ENCODE measurements at places on chromosomes 11 and 22. TPM values are rescaled to one million over a fixed set of nuclear protein-coding genes. Genes with fewer than 3 reads are reported as not detected.

- no peak overlapping the region for H3K4me3 ChIP-seq
- H3K36me3 ChIP-seq: no peaks in the 10 kb centered on the region
- no peaks in the 10 kb centered on the region for H3K27me3 ChIP-seq
- H3K27ac ChIP-seq: peak overlapping the region; percentile 96
- H3K4me1 ChIP-seq: peaks cover 43% of the 10 kb centered on the region
These were observed 54.6 kb downstream of the C11orf58 start for GRCh38 chr11:16793009-16793408.

DNA sequence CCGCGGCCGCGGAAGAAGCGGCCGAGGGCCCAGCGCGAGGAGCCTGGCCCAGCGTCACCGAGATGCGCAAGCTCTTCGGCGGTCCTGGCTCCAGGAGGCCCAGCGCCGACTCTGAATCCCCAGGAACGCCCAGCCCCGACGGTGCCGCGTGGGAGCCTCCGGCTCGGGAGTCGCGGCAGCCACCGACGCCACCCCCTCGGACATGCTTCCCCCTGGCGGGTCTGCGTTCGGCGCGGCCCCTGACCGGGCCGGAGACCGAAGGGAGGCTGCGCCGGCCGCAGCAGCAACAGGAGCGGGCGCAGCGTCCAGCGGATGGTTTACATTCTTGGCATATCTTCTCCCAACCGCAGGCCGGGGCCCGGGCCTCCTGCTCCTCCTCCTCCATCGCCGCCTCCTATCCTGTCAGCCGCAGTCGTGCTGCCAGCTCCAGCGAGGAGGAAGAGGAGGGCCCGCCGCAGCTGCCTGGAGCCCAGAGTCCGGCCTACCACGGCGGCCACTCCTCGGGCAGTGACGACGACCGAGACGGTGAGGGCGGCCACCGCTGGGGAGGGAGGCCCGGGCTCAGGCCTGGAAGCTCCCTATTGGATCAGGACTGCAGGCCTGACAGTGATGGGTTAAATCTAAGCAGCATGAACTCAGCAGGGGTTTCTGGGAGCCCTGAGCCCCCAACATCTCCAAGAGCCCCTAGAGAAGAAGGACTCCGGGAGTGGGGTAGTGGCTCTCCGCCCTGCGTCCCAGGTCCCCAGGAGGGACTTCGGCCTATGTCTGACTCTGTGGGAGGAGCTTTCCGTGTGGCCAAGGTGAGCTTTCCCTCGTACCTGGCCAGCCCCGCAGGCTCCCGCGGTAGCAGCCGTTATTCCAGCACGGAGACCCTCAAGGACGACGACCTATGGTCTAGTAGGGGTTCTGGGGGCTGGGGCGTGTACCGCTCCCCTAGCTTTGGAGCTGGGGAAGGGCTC, 1.2 kb downstream of the ARHGEF17 start:
- H3K27me3 ChIP-seq: no peaks in the 10 kb centered on the region
- peak; percentile 99 for DNase-seq
- peaks cover 56% of the 10 kb centered on the region for H3K4me1 ChIP-seq
- peak overlapping the region; percentile 98 for H3K27ac ChIP-seq
- peak overlapping the region; percentile 89 for H3K4me3 ChIP-seq

DNA sequence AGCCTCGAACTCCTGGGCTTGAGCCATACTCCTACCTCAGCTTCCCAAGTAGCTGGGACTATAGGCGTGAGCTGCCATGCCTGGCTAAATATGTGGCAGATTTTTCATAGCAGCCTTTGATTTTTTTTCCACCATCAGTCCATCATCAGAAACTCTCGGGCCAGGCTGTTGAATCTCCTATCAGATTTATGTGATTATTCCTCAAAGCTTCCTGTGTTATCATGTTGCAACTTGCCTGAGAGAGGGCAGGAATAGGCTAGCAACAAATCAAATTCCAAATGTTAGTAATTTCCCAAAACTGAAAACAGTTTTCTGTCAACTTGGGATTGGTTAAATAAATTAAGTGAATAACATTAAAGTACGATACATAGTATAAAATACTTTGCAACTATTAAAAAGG, 3.4 kb downstream of the LRRC51 start:
- H3K36me3 ChIP-seq: peaks cover 4% of the 10 kb centered on the region
- no peak overlapping the region for H3K4me3 ChIP-seq
- DNase-seq: no peak
- no peaks in the 10 kb centered on the region for H3K27me3 ChIP-seq
- peaks cover 6% of the 10 kb centered on the region for H3K4me1 ChIP-seq

GLB1L3 gene
- total RNA-seq: not detected

BIK gene
- not detected for total RNA-seq

DNA sequence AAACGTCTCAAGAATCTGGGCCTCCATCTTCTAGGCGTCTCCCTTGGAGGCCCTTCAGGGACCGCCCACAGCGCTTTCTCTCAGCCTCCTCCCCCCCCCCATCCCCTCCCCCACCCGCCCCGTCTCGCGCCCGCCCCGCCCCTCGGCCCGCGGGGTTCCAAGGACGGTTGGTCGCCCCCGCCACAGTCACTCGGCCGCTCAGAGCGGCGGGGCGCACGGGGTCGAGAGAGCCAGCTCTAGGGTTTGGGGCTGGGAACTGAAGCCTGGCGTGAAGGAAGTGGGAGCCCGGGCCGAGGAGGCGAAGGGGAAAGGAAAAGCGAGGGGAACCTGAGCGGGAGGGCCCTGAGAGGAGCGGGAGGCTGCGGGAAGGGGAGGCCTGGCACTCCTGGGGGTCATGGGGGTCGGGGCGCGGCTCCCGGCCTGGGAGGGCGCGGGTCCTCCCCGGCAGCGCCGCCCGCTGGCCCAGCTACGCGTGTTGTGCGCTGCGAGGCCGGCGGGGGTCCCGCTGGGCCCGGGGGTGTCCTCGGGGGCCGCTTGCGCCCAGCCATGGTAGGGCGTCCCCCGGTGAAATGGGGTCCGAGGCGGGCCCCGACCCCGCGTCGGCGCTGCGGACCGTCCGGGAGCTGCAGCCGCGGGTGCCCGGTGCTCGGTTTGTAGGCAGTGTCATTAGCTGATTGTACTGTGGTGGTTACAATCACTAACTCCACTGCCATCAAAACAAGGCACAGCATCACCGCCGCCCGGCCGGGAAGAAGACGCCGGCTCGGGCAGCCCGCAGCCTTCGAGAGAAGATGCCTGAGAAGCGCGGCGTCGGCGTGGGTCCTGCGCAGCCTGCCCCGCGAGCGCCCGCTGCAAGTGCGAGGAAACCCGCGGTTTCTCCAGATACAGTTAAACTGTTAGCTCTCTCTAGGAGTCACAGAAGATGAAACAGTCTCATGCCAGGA, at the start of gene BTG4:
BTG4 (minus strand) TSS at position 91 of the 944 bp plus-strand sequence. CDS start 13,610 bp downstream, outside the sequence.
- DNase-seq: peak; percentile 84
- H3K27me3 ChIP-seq: no peaks in the 10 kb centered on the region
- H3K36me3 ChIP-seq: no peaks in the 10 kb centered on the region
- H3K27ac ChIP-seq: no peak within 1 kb of the TSS
- no peaks in the 10 kb centered on the region for H3K4me1 ChIP-seq
- H3K4me3 ChIP-seq: peak within 1 kb of the TSS; percentile 71

DNA sequence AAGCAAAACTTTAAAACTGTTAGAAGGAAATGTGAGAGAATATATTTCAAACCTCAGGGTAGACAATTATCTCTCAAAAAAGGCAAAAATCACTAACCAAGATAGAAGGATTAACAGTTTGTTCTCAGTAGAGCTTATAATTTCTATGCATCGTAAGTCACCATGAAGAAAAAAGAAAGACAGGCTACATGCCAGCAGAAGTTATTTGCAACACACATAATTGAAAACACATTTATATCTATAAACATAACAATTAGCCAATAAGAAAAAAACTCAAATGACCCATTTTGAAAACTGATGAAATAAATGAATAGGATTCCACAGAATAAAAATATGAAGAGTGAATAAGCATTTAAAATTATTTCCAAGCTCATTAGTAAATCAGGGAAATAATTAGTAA, 24.4 kb upstream of the SNX19 start:
- no peaks in the 10 kb centered on the region for H3K36me3 ChIP-seq
- no peak for DNase-seq
- peaks cover 8% of the 10 kb centered on the region for H3K27me3 ChIP-seq
- peaks cover 3% of the 10 kb centered on the region for H3K4me1 ChIP-seq
- H3K4me3 ChIP-seq: no peak overlapping the region
- H3K27ac ChIP-seq: no peak overlapping the region

DNA sequence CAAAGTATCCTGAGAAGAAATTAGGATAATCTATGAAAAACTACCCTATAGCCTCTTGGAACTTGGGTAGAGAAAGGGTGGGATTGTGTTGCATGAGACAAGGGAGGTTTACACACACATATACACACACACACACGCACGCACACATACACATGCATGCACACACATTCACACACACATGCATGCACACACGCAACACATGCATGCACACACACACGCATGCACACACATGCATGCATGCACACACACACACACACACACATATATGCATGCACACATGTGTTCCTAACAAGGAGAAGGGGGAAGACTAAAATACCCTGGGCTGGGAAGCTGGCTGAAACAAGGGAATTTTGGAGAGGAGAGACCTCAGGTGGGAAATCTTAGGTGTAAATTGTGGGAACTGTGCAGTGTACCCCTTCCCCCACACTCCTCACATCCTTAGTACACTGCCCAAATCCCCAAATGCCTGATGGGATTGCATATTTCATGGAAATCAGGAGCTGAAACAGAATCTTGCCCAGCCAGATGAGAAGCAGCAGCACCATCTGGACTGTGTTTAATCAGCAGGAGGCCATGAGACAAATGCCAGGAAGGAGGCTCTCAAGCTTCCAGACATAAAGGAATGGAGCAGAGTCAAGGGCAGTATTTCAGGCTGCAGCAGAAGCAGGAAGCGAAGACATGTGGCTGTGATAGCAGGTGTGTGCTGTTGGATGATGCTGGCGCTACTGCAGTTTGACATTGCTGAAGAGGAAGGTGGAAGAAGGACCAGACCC, 14.6 kb upstream of the POLD3 start:
- DNase-seq: no peak
- no peaks in the 10 kb centered on the region for H3K4me1 ChIP-seq
- no peaks in the 10 kb centered on the region for H3K27me3 ChIP-seq
- H3K36me3 ChIP-seq: no peaks in the 10 kb centered on the region
- no peak overlapping the region for H3K4me3 ChIP-seq
- H3K27ac ChIP-seq: no peak overlapping the region

GRCh38 chr11:121478895-121479697, 26.3 kb upstream of the SORL1-AS1 start:
- no peaks in the 10 kb centered on the region for H3K4me1 ChIP-seq
- no peak for DNase-seq
- no peaks in the 10 kb centered on the region for H3K36me3 ChIP-seq
- H3K27ac ChIP-seq: no peak overlapping the region
- H3K27me3 ChIP-seq: peaks cover 21% of the 10 kb centered on the region

GRCh38 chr11:93340223-93340622, 9.7 kb downstream of the DEUP1 start:
- H3K4me1 ChIP-seq: no peaks in the 10 kb centered on the region
- H3K36me3 ChIP-seq: no peaks in the 10 kb centered on the region
- H3K4me3 ChIP-seq: no peak overlapping the region
- no peak for DNase-seq
- no peaks in the 10 kb centered on the region for H3K27me3 ChIP-seq

OR5AS1 gene
- total RNA-seq: not detected

- H3K27me3 ChIP-seq: no peaks in the 10 kb centered on the region
- H3K27ac ChIP-seq: no peak overlapping the region
- H3K4me1 ChIP-seq: no peaks in the 10 kb centered on the region
- H3K4me3 ChIP-seq: no peak overlapping the region
- DNase-seq: peak; percentile 42
These were observed 408.7 kb downstream of the BRD1 start for GRCh38 chr22:49418943-49419342.

GRCh38 chr11:23903044-23903704, 593.7 kb upstream of the LUZP2 start:
- peaks cover 21% of the 10 kb centered on the region for H3K4me1 ChIP-seq
- no peaks in the 10 kb centered on the region for H3K36me3 ChIP-seq
- no peak overlapping the region for H3K4me3 ChIP-seq
- H3K27ac ChIP-seq: peak overlapping the region; percentile 85

DNA sequence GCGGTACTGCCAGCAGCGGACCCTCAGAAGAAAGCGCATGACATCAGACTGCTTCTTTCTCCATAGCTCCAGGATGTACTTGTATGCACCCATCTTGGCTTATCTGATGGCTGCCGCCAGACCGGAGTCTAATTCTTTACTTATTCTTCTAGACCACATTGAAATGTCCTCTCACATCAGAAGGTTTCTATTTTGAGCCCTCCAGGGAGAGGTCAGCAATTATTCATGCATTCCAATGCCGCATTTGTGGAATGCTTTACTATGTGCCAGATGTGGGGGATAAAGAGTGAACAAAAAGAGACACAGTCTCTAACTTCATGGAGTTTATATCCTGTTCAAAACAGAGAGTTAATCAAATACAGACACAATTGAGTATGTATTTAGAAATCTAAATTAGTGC, 230.1 kb downstream of the MIAT start:
- peaks cover 47% of the 10 kb centered on the region for H3K4me1 ChIP-seq
- H3K36me3 ChIP-seq: no peaks in the 10 kb centered on the region
- peak overlapping the region; percentile 81 for H3K27ac ChIP-seq

- DNase-seq: no peak
- H3K27me3 ChIP-seq: no peaks in the 10 kb centered on the region
- H3K36me3 ChIP-seq: no peaks in the 10 kb centered on the region
These were observed 138.4 kb upstream of the BDNF start for GRCh38 chr11:27838674-27839073.

MMP1 gene
- total RNA-seq: 0.72 TPM

GRCh38 chr11:118000850-118001228, 14.6 kb downstream of the IL10RA start:
- no peaks in the 10 kb centered on the region for H3K36me3 ChIP-seq
- H3K27me3 ChIP-seq: no peaks in the 10 kb centered on the region

DNA sequence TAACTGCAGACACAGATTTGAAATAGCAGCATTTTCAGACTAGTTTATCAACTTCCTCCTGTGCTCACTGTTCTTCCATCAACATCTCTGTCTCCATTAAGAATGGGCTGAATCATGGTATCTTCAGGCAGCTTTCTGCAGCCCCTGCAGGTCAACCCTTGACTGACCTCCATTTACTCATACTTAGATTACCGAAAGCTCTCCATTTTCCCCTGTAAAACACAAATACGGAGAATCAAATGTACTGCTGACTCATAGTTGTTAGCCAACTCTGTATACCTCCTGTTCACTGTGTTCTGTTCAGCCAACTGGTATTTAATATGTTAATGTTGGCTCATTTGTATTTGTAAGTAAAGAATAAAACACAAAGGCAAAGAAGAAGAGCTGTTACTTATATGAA, 364.0 kb downstream of the CASP12 start:
- H3K4me1 ChIP-seq: no peaks in the 10 kb centered on the region
- H3K4me3 ChIP-seq: no peak overlapping the region
- no peaks in the 10 kb centered on the region for H3K36me3 ChIP-seq
- no peak overlapping the region for H3K27ac ChIP-seq
- DNase-seq: no peak

HEPHL1 gene
- total RNA-seq: not detected

DNA sequence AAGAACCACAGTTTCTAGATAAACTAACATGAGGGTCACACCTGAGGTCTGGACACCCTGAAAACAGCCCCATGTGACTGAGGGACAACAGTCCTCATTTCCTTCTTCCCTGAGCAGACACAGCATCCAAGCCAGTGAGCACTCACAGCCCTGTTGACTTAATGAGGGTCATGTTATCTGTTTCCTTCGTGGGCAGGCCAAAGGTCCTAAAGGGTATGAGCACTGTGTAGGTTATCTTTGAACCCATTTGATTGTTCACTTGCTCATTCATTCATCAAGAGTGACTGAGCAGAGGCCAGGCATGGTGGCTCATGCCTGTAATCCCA, 170.7 kb upstream of the B3GAT1 start:
- no peaks in the 10 kb centered on the region for H3K27me3 ChIP-seq
- no peaks in the 10 kb centered on the region for H3K36me3 ChIP-seq
- H3K4me1 ChIP-seq: no peaks in the 10 kb centered on the region
- DNase-seq: peak; percentile 31
- no peak overlapping the region for H3K4me3 ChIP-seq

SLN gene
- not detected for total RNA-seq

- DNase-seq: no peak
- H3K4me3 ChIP-seq: no peak overlapping the region
- H3K27me3 ChIP-seq: no peaks in the 10 kb centered on the region
- no peaks in the 10 kb centered on the region for H3K36me3 ChIP-seq
- H3K4me1 ChIP-seq: no peaks in the 10 kb centered on the region
These were observed 13.0 kb upstream of the CKAP5 start for GRCh38 chr11:46858920-46859546.

Data from osteoblast (primary cell).